ENCODE measurements at places on chromosomes 3 and 15. TPM values are rescaled to one million over a fixed set of nuclear protein-coding genes. Genes with fewer than 3 reads are reported as not detected.

- peak; percentile 90 for DNase-seq
- H3K4me3 ChIP-seq, result no peak overlapping the region
- no peaks in the 10 kb centered on the region for H3K4me1 ChIP-seq
- H3K27ac ChIP-seq, result peak overlapping the region; percentile 12
These were observed 29.5 kb downstream of the CORO2B start for GRCh38 chr15:68608206-68608843.

DNA sequence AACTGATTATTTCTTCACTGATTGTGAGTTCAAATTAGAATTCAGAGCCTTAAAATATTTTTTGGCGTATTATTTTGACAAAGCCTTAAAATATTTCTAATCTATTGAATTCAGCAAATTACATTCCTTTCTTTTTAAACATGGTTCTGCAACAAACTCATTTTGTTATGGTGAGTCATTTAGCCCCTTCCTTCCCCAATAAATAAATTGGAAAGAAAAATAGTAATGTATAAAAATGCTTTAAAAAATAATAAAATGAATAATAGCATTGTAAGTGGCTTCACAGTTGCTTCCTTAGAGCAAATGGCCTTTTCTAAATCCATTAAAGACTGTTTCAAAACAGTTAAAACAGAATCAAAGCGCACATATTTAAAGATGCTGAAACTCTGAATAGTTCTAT is 12.1 kb downstream of the CSNK1G1 start:
- no peak overlapping the region for H3K27ac ChIP-seq
- peaks cover 2% of the 10 kb centered on the region for H3K36me3 ChIP-seq
- no peak overlapping the region for H3K4me3 ChIP-seq
- H3K27me3 ChIP-seq, result no peaks in the 10 kb centered on the region

Gene TRA2B
- total RNA-seq, result 150 TPM

Gene NOX5
- 0.19 TPM for total RNA-seq

DNA sequence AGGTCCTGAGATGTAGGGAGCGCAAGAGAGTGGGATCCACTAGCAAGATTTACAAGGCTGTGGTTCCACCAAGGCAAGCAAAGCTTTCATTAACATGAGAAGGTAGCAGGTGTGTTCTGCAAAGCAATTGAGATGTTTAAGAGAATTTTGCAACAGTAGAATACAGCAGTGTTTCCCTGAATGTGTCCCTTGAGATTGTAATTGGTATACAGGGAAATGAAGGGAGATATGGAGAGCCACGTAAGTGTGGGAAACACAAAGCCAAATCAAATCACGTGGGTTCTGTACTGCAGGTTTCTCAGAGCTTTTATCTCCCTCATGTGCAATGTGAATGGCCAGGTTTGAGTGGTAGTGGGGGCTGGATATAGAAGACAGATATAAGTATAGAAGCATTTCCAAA is 67.3 kb downstream of the ATG7 start:
- no peak overlapping the region for H3K27ac ChIP-seq
- no peak overlapping the region for H3K4me3 ChIP-seq
- no peaks in the 10 kb centered on the region for H3K4me1 ChIP-seq
- H3K27me3 ChIP-seq, result no peaks in the 10 kb centered on the region
- no peak for DNase-seq
- H3K36me3 ChIP-seq, result peaks cover under 1% of the 10 kb centered on the region

Gene SUCNR1
- 1.4 TPM for total RNA-seq

DNA sequence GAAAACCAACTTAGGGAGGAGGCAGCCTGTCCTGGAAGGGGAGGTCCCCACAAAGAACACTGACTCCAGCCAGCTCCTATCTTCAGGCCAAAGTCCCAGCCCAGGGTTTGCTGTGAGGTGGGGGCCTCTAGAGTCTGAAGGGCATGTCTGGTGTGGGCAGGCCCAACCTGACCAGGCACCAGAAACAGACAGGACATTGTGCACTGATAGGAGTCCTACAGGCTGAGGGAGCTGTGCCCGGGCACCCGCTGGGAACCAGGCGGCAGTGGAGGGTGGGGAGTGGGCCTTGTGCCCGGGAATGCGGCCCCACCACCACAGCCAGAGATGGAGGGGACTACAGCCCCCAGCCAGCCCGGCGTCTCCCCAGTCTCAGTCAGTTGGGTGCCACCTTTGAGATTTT is 161.4 kb downstream of the WNT7A start:
- no peaks in the 10 kb centered on the region for H3K36me3 ChIP-seq
- no peaks in the 10 kb centered on the region for H3K4me1 ChIP-seq
- H3K27me3 ChIP-seq, result no peaks in the 10 kb centered on the region
- DNase-seq, result no peak

- H3K36me3 ChIP-seq, result no peaks in the 10 kb centered on the region
- no peaks in the 10 kb centered on the region for H3K27me3 ChIP-seq
- peak overlapping the region; percentile 87 for H3K27ac ChIP-seq
- H3K4me1 ChIP-seq, result peaks cover 1% of the 10 kb centered on the region
- DNase-seq, result peak; percentile 64
- peak overlapping the region; percentile 80 for H3K4me3 ChIP-seq
These were observed 776 bp downstream of the VGLL3 start for GRCh38 chr3:86990012-86990733.

- H3K27me3 ChIP-seq, result no peaks in the 10 kb centered on the region
- DNase-seq, result no peak
- no peak overlapping the region for H3K27ac ChIP-seq
- H3K4me3 ChIP-seq, result no peak overlapping the region
- H3K4me1 ChIP-seq, result peaks cover 4% of the 10 kb centered on the region
These were observed 160.1 kb downstream of the PDE8A start for GRCh38 chr15:85141726-85142125.

Gene GCSAM
- total RNA-seq, result not detected

Gene GRK7
- 0.23 TPM for total RNA-seq

DNA sequence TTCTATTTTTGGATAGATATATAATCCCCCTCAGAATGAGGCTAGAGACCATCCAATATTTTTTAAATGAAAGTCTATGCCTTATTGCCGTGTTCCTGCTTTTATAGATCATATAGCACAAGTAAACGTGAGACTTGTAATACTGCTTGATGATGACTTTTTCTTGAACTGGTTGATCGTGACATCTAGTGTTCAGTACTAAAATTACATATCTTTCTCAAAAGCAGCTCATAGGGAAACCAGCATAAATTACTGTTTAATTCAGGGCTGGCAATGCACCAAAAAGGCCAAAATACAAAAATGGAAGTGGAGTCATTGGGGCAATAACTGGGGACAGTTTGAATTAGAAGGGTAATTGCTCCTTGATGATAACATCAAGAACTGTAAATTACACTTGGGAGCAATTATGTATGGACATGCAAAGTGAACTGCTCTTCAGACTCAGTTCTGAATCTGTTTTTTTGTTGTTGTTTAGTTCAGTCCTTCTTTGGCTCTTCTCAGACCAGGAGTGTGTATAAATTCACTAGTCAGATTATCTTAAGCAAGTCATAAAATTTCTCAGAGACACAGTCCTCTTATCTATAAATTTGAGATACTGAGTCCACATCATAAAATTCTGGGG is 325.3 kb downstream of the THSD4 start:
- no peak for DNase-seq
- H3K36me3 ChIP-seq, result peaks cover 5% of the 10 kb centered on the region
- no peaks in the 10 kb centered on the region for H3K4me1 ChIP-seq
- no peaks in the 10 kb centered on the region for H3K27me3 ChIP-seq
- no peak overlapping the region for H3K27ac ChIP-seq

DNA sequence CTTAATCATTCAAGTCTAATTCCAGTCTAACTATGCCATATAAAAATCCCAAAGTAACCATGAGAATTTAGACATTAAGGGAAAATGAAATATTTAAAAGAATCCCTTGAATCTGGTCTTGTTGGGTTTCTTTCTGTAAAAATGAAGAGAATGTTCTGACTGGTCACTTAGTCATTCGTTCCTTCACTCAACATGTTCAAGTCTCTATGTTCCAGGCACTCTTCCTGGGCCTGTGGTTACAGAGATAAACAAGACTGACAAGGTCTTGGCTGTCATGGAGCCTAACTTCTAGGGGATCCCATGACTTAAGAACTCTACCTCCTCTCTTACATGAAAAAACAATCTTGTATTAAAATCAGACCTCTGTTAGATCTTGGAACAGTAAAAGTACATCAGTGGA is 638.6 kb upstream of the TBL1XR1 start:
- H3K4me1 ChIP-seq, result no peaks in the 10 kb centered on the region
- H3K4me3 ChIP-seq, result no peak overlapping the region
- no peaks in the 10 kb centered on the region for H3K27me3 ChIP-seq
- H3K27ac ChIP-seq, result no peak overlapping the region

- no peak overlapping the region for H3K4me3 ChIP-seq
- DNase-seq, result no peak
- H3K4me1 ChIP-seq, result peaks cover 3% of the 10 kb centered on the region
- H3K27me3 ChIP-seq, result no peaks in the 10 kb centered on the region
- no peak overlapping the region for H3K27ac ChIP-seq
- H3K36me3 ChIP-seq, result no peaks in the 10 kb centered on the region
These were observed 254.3 kb downstream of the SHQ1 start for GRCh38 chr3:72593881-72594397.

Gene NDUFB5
- 32.5 TPM for total RNA-seq

DNA sequence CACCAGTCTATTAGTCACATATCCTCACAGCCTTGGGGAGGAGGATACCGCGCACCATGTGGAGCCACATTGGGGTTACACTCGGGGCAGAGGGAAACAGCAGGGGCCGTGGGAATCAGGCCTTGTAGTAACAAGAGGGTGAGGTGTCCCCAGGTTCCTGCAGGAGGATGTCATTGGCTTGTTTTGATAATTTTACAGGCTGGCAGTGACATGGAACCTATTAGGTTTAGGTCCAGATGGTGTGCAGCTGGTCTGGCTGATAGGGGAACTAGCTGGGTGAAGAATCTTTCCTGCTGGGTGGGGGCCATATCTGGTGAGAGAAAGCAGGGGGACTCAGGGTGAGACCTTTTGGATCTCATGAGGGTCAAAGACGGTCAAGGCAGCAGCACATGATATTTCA is 9.8 kb upstream of the MEF2A start:
- DNase-seq, result no peak
- no peaks in the 10 kb centered on the region for H3K36me3 ChIP-seq
- no peak overlapping the region for H3K4me3 ChIP-seq
- no peaks in the 10 kb centered on the region for H3K27me3 ChIP-seq
- no peaks in the 10 kb centered on the region for H3K4me1 ChIP-seq
- H3K27ac ChIP-seq, result no peak overlapping the region

Gene MRPS11
- total RNA-seq, result 32.2 TPM

- no peak overlapping the region for H3K4me3 ChIP-seq
- H3K4me1 ChIP-seq, result no peaks in the 10 kb centered on the region
- no peak for DNase-seq
- no peaks in the 10 kb centered on the region for H3K27me3 ChIP-seq
- H3K36me3 ChIP-seq, result no peaks in the 10 kb centered on the region
- no peak overlapping the region for H3K27ac ChIP-seq
These were observed 38.1 kb downstream of the TMEM212 start for GRCh38 chr3:171881251-171881650.

DNA sequence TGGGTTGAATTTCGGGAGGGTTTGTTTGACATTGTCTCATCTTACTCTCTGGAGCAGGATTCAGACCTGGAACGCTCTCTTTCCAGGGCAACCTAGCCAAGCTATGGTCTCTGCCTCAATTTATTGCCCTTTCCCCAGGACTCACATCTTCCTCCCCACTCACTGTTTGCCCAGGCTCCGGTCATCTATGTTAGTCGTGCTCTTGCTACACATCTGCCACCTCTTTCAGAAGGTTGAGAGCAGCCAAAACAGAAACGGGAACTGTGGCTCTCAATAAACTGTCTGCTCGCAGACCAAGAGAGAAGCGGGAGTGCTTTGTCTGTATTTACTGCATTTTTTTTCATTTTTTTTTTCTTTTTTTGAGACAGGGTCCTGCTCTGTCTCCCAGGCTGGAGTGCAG is 81.6 kb downstream of the ST6GAL1 start:
- no peak overlapping the region for H3K4me3 ChIP-seq
- H3K4me1 ChIP-seq, result no peaks in the 10 kb centered on the region
- no peak for DNase-seq
- H3K27ac ChIP-seq, result no peak overlapping the region
- H3K27me3 ChIP-seq, result no peaks in the 10 kb centered on the region

All from aorta (tissue), 5 donors.